ENCODE measurements at places on chromosomes 13 and 19. TPM values are rescaled to one million over a fixed set of nuclear protein-coding genes. Genes with fewer than 3 reads are reported as not detected.

Gene MBD3L2
- total RNA-seq, result not detected

Gene CYP2A7
- total RNA-seq, result not detected

Gene CAPS
- total RNA-seq, result 2.4 TPM

Gene LILRA1
- total RNA-seq, result not detected

- DNase-seq, result no peak
Measured at GRCh38 chr19:52198678-52199077, 8.8 kb downstream of the PPP2R1A start.

GRCh38 chr13:50699874-50700663 lies 143.4 kb downstream of the DLEU7 start:
- DNase-seq, result no peak

DNA sequence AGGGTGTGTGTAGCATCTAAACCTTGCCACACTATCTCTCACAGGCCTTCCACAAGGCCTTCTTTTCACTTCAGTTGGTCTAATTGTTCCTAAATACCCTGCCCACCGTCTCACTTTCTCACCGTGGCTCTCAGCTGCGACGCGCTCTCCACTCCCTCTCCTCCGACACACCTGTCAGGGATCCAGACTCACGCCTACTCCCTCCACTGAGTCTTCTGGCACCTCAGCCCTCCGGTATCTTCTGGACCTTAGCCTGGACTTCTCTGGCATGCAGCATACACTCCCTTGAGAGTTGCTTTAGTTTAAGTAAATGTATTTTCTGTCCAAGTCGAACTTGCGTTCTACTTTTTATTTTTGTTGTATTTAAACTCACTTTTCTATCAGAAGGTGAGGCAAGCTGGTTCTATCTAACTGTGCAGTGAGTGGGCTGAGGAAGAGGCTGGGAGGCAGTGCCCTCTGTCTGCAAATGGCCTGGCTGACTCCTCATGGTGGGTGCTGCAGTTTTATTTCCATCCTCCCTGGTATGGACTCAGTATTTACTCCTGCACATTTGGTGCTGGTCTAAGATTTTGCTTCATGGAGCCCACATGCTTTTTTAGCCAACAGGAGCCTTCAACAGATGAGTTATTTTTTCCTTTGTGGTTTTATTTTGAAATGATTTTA lies 28.5 kb upstream of the ARGLU1 start:
- DNase-seq, result no peak

- peak; percentile 59 for DNase-seq
Measured at GRCh38 chr13:110405597-110406450, 98.7 kb downstream of the COL4A2 start.

- no peak for DNase-seq
Measured at GRCh38 chr19:34994643-34995541, 5.2 kb upstream of the GRAMD1A start.

- DNase-seq, result no peak
Measured at GRCh38 chr19:8194528-8195267, 14.5 kb upstream of the CERS4 start.

DNA sequence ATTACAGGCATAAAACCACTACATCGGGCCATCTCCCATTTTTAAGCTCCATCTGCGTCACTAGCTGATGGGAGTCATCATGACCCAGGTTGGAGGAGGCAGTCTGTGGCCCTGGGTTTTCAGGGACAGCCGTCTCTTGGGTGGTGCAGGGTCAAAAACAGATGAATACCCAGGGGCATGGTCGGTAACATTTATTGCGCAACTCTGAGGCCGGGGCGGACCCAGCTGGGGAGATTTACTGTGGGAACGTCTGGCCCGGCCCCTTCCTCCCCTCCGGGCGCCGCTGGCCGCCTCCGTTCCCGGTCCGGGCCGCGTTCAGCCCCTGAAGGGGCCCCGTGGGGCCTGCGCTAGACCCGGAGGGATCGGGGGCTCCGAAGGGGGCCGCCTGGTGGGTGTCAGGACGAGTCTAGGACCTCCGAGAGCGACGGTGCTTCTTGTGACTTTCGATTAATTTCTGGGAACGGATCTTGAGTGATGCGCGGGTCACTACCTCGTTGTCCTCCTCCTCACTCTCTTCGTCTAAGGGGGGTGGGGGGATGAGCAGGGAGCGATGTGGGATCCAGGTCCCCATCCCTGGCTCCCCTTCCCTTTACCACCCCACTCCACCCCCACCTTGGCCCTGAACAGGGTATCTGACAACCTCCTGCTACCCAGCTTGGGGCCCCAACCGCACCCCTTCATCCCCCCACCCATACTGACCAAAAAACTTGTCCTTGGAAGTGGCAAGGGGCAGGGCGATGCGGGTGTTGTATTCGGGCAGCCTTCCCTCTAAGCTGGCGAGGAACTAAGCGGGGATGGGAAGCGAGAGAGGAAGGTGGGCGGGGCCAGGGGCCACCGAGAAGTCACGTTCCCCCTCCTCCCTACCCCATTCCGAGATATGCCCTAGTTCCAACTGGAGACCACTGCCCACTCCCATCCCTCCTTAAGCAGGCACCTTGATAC lies 1.6 kb upstream of the RGL3 start:
- peak; percentile 16 for DNase-seq
